Forelimb muscle (tissue), 1 donor: ENCODE measurements at places on chromosomes 11 and 22. TPM values are rescaled to one million over a fixed set of nuclear protein-coding genes. Genes with fewer than 3 reads are reported as not detected.

Gene CYB561A3
- 16.4 TPM for polyA plus RNA-seq

Gene E2F8
- 22.4 TPM for polyA plus RNA-seq

Gene CD248
- 76.4 TPM for polyA plus RNA-seq

Gene PGA3
- polyA plus RNA-seq: 1.5 TPM

Gene FDXACB1
- 1.7 TPM for polyA plus RNA-seq

Gene GAB4
- not detected for polyA plus RNA-seq

Gene DDI1
- not detected for polyA plus RNA-seq

Gene PKDREJ
- 0.67 TPM for polyA plus RNA-seq

Gene RAB38
- 0.53 TPM for polyA plus RNA-seq

Gene C11orf52
- polyA plus RNA-seq: 3.1 TPM

Gene UBQLN3
- not detected for polyA plus RNA-seq

Gene MS4A6A
- 17.6 TPM for polyA plus RNA-seq

Gene AMOTL1
- polyA plus RNA-seq: 51.7 TPM

Gene EIF4ENIF1
- polyA plus RNA-seq: 28.7 TPM

Gene VPS51
- 123 TPM for polyA plus RNA-seq

Gene SLCO2B1
- 10.2 TPM for polyA plus RNA-seq

Gene VSIG2
- 1.1 TPM for polyA plus RNA-seq

Gene AKIP1
- 23.5 TPM for polyA plus RNA-seq

Gene SLC22A9
- polyA plus RNA-seq: not detected

Gene RTN4R
- polyA plus RNA-seq: 19.9 TPM

Gene SCT
- polyA plus RNA-seq: 97.2 TPM

Gene BARX2
- 0.68 TPM for polyA plus RNA-seq

Gene P2RY6
- polyA plus RNA-seq: 1.7 TPM

Gene PI4KA
- 30.3 TPM for polyA plus RNA-seq

Gene P4HA3
- polyA plus RNA-seq: 0.94 TPM

Gene APOL5
- polyA plus RNA-seq: 1.5 TPM

Gene HIC2
- 4.6 TPM for polyA plus RNA-seq

Gene CYB5R2
- polyA plus RNA-seq: 8.1 TPM

Gene C2CD3
- 19.1 TPM for polyA plus RNA-seq

Gene BUD13
- 18.0 TPM for polyA plus RNA-seq

Gene OR8G1
- not detected for polyA plus RNA-seq

Gene HBG2
- 4,005 TPM for polyA plus RNA-seq

Gene SMIM35
- 0.32 TPM for polyA plus RNA-seq

Gene LRRC51
- polyA plus RNA-seq: 6.5 TPM

Gene IFITM5
- polyA plus RNA-seq: not detected

Gene RASGRP2
- 42.1 TPM for polyA plus RNA-seq
